Stimulated activated CD4-positive, alpha-beta T cell treated with anti-CD3 and anti-CD28 coated beads, Interleukin-2, amount 100 ng/mL, for 24 hours (primary cell): ENCODE measurements at places on chromosomes 3 and 15.

DNA sequence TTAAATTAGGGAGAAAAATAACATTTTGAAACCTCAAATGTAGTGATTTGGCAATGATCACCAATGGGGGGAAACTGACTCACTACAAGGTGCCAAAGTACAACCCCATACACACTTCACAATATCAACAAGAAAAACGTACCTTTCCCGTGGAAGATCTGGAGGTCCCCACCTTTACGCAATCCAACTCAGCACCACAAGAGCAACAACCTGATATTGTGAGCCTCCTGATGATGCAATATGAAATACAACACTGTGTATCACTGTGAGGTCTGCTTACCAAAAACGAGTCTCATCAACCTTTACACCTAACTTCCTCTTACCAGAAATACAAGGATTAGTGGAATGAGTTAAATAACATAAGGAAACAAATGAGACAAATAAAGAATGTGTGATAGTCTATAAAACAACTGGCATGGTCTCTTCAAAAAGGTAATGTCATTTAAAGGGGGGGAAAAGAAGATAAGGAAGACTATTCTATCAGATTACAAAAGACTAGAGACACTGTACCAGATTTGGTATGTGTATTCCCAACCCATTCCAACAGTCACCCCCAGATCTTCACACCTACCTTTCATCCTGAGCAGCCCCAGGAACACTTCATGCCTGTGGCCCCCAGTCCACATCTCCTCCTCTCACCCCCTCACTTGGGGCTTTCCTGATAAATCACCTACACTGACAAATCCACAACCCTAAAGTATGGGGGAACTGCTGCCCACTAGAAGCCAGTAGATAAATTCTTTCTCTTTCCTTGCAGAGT is 27.7 kb downstream of the DLG1 start:
- no peak for DNase-seq

DNA sequence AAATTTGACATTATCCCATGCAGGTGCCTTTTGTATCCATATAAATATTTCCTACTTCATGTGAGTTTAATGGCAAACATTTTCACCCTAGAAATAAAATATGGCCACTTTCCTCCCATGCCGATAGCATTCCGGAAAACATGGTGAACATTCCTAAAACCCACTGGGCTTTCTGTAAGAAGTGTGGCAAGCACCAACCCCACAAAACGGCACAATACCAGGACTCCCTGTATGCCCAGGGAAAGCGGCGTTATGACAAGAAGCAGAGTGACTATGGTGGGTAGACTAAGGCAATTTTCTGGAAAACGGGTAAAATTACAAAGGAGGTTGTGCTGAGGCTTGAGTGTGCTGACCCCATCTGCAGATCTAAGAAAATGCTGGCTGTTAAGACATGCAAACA is 7.6 kb downstream of the ANXA2 start:
- no peak for DNase-seq

GRCh38 chr3:1275495-1275894 is 182.7 kb downstream of the CNTN6 start:
- DNase-seq = no peak

DNA sequence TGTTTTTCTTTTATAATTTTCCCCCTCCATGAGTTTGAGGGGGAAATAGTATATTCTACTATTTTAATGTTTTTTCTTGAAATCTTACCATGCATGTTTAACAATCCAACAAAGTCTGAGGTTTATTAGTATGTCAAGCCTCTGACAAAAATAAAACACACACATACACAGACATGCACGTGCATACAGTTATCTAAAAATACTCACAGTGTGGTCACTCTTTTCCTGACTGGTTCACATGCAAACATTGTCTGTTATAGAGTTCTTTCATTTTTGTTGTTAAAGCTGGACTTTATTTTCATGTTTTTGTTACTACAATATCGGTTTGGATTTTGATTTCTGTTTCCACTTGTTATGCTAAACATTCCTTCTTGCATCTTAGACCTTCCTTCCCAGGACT is 236.6 kb downstream of the MFSD1 start:
- DNase-seq = no peak
